Osteoblast (primary cell): ENCODE measurements at places on chromosomes 2 and 18. TPM values are rescaled to one million over a fixed set of nuclear protein-coding genes. Genes with fewer than 3 reads are reported as not detected.

- no peak for DNase-seq
These were observed 8.8 kb upstream of the POMC start for GRCh38 chr2:25177211-25177611.

DNA sequence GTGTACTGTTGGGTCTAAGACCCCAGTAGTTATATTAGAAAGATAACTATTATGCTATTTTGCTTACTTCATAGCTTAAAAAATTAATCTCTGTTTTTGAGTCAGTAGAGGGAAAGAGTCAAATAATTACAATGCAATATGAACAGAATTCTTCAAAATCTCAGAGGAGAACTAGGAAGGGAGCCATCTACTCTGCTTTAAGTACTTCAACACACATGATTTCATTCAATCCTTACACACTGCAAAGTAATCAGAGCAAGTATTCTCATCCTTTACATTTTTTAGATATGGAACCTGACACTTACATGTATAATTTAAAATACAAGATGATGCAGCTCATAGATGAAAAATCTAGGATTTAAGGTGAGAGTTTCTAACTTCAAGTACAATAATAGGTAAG lies 27.7 kb downstream of the COL5A2 start:
- DNase-seq: no peak

GRCh38 chr2:4144731-4145130 lies 441.4 kb downstream of the DCDC2C start:
- no peak for DNase-seq

- DNase-seq: no peak
These were observed 72.3 kb upstream of the SESTD1 start for GRCh38 chr2:179336782-179337534.

GRCh38 chr2:239517686-239518085 lies 116.9 kb upstream of the HDAC4 start:
- DNase-seq: peak; percentile 43

The SFT2D3 gene
- 5.8 and 6.5 TPM in 2 replicates for total RNA-seq

GRCh38 chr2:50263728-50264127 lies 768.2 kb downstream of the NRXN1 start:
- no peak for DNase-seq

DNA sequence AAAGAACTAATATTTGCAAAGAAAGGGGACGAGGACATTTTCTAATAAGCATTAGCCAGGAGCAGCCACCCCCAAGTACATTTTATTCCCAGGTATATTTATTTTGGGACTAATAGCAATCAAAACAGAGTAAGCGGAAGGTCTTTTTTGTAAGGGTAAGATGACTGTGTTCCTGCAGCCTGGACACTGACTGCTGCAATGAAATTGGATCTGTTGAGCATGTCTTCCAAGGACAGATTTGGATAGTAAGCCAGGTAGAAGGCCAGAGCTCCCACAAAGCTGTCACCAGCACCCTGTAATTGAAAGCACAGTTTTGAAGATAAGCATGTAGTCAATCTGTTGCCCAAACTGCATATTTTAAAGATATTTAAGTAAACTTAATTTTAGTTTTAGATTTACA lies 10.0 kb downstream of the MRPL33 start:
- DNase-seq: no peak

The SPATS2L gene
- total RNA-seq: 74.6 and 85.2 TPM in 2 replicates

The CRYGC gene
- not detected in 2 replicates for total RNA-seq

DNA sequence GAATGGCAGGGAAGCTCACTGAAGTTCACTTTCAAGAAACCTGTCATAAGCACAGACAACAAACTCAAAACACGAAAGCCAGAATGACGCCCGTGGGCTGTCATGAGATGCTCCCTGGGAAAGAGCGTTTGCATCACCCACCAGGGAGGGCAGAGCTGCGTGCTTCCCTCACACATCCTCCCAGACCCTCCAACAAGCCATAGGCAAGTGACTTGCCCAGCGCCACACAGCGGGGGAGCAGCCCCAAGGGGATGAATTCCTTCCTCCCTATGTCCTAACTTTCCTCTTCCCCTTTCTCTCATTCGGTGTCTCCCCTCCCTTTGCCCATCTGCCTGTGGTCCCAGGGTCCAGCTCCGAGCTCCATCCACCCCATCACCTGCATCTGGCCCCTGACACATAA lies 10.7 kb downstream of the BIN1 start:
- peak; percentile 61 for DNase-seq

The ARMC9 gene
- 221 and 240 TPM in 2 replicates for total RNA-seq

DNA sequence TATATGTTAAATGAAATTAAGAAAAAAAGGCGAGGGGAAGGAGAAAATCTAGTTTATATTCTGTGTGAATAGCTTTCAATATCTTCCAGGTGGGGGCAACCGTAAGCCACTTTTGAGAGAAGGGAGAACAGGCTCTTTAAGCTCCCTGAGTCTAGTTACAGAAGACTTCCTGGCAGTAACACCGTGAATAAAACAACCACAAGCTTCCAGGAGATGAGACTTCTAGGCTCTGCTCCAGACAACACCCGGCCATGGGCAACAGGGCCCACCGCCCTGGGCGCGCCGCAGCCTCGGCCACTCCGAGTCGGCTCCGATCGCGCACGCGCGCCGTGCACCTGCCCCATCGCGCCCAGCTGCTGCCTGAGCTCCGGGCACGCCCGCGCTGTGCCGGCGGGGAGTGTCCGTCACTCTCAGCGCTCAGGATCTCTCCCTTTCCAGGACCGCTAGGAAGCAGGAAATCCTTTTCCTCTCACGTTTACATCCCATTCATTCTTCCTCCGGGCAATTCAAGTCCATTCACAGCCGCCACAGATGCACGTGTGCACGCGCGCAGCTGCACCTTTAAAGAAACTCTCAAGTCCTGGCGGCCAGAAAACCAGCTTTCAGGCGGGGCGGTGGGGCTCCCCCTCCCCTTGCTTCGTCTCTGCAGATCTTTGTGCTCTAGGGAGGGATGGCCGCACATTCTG lies 19.4 kb upstream of the PAX3 start:
- DNase-seq: peak; percentile 95

- no peak for DNase-seq
These were observed 505.4 kb downstream of the PLCL1 start for GRCh38 chr2:198309673-198310280.

DNA sequence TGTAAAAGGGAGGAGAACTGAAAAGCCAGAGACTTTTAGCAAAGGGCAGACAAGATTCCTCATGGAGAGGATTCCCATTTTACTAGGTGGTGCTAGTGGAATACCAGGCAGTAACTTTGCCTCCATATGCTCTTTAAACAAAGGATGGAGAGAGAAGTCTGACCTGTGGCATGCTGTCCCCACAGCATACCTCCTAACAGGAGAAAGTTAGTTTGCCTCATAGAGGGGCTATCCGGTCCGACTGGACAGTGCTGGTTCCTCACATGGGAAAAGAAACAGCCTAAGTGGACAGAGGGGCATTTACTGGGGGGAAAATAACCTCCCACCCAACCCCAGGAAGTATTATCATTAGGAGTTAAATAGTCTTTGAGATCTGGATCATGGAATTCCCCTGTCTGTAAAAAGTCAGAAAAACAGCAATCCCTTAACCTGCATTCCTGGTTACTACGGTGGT lies 31.6 kb upstream of the GMCL1 start:
- no peak for DNase-seq

The UGT1A6 gene
- total RNA-seq: not detected in 2 replicates

DNA sequence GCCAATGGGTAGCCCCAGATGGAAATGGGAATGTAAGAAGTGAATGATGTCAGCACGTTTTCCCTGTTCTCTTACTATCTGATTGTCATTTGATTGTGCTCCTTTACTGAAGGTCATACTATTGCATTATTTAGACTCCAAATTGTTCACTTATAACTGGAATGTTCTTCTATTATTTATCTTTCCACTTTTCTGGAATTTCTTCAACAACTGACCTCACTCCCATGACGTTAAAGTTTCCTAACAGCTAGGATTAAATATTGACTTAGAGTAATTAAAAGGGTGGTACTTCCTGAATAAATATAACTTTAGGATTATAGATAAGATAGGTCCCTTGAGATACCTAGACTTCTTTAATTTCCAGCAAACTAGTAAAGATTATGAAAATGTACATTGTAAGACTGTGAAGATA lies 10.9 kb upstream of the GULP1 start:
- DNase-seq: no peak

DNA sequence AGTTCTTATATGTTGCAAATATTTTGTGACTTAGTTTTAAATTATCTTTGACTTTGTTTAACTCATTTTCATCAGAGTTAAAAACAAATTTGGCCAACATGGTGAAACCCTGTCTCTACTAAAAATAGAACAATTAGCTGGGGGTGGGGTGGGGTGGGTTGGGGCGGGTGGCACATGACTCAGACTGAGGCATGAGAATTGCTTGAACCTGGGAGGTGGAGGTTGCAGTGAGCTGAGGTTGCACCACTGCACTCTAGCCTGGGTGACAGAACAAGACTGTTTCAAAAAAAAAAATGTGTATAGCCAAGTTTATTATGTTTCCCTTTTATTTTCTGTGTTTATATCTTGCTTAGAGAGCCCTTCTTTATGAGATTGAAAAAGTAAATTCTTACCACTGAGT lies 14.2 kb upstream of the LIPG start:
- DNase-seq: no peak

The PTPRM gene
- 84.7 and 89.3 TPM in 2 replicates for total RNA-seq

DNA sequence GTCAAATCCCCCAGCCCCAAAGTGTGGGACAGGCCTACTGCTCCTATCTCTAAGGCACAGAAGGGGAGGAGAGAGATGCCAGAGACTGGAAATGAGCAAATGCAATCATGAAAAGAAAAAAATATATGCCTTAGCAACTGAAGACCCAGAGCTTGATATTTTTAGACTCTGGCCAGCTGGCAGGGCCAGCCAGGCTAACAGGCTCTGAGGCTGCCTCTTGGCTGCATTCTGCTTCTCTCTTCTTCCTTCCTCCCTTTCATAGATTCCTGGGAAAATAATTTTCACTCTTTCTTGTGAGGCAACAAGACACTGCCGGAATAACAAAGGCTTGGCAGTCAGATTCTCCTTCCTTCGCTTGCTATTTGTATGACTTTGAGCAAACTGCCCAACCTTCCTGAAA lies 209.1 kb downstream of the RAD51AP2 start:
- DNase-seq: no peak

DNA sequence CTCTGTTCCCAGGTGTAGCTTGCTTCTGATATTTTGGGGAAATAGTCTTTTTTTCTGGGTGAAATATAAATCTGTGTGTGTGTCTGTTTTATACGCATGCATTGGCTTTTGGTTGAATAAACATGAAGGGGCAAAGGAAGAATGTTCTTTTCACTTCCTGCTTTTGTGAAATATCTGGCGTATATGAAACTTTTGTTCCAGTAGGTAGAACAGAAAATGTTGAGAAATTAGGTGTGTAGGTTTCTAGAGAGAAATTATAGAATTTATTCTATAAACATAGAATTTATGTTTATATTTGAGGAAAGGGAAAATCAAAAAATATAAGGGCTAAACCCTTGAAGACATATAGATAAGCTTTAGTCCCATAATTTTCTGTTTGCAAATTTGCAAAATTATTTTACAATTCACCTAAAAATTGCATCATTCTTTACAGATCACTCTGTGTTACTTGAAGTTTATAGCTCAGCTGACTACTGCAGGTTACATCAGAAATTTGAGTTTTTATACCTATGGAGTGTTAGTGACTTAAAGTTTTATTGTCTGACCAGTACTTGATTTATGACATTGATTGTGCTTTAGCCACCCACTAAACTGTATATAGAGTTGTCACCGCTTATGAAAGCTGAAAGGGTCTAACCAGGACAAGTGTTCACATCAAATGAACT lies 116.1 kb downstream of the FAM117B start:
- no peak for DNase-seq

DNA sequence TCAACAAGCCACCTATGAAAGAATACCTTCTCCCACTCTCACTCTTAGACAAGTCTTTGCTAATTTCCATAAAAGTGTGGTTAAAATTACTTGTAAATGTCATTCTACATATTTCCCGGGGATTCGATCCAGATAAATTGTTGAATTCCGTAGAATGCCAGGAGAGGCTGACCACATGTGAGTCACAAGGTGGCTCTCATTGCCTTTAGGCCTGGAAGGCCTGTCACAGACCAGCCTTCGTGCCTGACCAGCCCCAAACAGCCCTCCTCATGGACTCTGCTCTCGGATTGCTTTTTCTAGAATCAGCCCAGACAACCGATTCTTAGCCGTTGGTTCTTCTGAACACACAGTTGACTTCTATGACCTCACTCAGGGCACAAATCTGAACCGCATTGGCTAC lies 86.0 kb downstream of the RTN4 start:
- DNase-seq: no peak

The CYRIA gene
- 1.8 and 2.2 TPM in 2 replicates for total RNA-seq

DNA sequence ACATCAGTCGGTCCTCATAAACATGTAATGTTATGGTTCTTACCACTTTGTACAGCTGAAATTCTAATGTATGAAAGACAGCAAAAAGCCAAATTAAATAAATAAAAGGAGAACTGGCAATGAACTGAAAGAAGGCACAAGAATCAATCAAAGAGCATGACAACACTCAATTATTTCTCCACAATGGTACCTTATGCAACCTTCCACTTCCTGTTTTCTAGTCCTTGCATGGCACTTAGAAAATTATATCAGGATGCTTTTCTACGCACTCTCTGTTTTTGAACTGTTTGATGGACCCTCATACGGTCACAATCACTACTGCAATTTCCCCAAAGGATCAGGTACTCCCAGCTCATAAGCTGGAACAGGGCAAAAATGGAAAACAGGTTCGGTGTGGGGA lies 81.6 kb downstream of the EPB41L3 start:
- DNase-seq: no peak

GRCh38 chr2:7288484-7288883 lies 371.3 kb downstream of the RNF144A start:
- no peak for DNase-seq

The GAL3ST2 gene
- total RNA-seq: 0.29 and 0.36 TPM in 2 replicates

DNA sequence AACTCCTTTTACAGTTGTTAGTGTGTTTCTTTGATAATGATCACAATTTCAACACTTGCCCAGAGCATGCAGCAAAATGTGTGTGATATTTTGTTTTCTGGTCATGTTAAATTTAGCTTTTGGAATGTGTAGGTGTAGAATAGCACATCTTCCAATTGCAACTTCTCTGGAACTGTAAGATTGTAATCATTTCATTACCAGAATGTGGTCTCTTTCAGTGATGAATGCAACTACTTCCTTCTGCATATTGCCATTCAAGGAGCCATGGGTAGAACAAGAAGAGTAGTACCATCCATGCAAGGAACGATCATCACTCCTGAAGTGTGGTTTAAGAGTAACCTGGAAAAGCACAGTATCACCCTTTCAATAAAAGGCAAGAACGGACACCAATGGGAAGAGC lies 548.8 kb upstream of the ZNF804A start:
- no peak for DNase-seq

The TMEM17 gene
- 2.9 and 3.3 TPM in 2 replicates for total RNA-seq

The ATP6V1C2 gene
- under 0.01 TPM in 2 replicates for total RNA-seq
